WTC11 (cell line): ENCODE measurements at places on chromosomes 3 and 15.

- DNase-seq: no peak
These were observed 292.1 kb downstream of the LPP start for GRCh38 chr3:188446014-188446413.

DNA sequence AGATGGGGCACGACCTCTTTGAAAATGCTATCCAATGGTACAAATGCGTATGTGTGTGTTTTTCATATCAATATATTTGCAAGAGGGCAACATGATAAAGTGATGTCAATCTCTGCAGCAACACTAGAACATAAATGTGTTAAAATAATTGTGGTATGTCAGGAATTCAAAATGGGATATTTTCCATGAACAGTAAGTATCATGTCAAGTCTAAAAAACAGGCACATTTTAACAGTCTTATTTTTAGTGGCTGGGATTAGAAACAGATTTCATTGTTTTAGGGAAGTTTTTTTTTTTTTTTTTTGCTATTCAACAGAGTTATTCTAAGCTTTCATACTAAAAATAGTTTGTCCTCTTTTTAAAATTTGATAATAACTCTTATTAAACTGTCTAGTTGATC lies 209.8 kb downstream of the GAP43 start:
- no peak for DNase-seq

DNA sequence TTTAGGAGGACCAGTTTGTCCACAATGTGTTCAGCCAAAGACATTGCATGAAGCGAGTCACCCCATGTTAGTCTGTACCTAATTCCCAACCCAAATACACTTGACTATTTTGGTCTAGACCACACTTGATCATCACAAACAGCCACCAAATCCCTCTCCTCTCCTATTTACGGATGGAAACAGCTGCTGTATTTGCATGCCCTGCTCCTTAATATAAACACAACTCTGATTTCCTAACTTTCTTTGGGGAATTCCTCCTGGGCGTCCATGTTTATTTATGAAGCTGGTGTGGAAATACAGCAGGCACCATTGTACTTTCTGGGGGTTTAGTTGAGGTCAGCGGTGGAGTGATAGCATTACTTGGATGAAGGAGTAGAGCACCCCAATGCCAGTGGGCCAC lies 235.2 kb downstream of the TLE3 start:
- DNase-seq: no peak

DNA sequence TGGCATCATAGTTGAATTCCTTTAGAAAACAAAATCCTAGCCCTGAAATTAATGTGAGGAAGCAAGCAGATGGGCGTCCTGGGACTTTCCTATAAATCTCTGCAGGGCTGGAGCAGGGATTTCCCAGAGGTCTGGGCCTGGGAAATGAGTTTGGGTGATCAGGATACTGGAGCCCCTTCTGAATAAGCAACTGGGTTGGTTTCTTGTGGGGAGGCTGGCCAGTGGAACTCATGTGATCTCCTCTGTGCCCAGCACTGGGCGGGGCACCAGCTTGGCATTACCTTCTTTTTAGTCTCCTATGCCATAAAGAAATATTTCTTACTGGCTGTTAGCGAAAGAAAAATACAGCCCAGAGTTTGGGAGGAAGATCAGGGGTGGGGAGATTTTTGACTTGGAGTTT lies 1.7 kb downstream of the THSD4 start:
- no peak for DNase-seq

GRCh38 chr15:60571008-60571420 lies 92.1 kb upstream of the ICE2 start:
- DNase-seq: no peak

GRCh38 chr3:101519685-101520365 lies 6.8 kb upstream of the SENP7 start:
- DNase-seq: no peak

GRCh38 chr3:59412516-59412915 lies 362.7 kb upstream of the CFAP20DC start:
- DNase-seq: no peak

- no peak for DNase-seq
These were observed 49.1 kb downstream of the HCN4 start for GRCh38 chr15:73319460-73320245.

DNA sequence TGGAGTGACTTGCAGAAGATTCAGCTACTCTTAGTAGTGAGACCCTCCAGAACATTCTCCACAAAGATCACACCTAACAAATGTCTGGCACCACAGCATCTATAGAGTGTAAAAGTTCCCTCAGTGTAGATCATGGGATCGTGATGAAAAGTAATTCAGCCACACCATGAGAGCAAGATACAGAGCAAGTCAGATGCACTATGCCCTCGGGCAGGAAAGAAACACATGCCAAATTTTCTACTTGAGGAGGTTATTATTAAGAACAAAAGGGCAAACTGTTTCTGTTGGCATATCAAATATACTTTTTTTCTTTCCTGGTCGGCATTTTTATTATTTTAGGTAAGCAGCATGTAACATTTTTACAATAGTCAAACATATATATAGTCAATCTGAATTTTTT lies 44.8 kb upstream of the SNTN start:
- DNase-seq: no peak

- DNase-seq: no peak
These were observed 69.8 kb downstream of the DHX36 start for GRCh38 chr3:154254527-154254926.

- DNase-seq: peak; percentile 12
These were observed 133.4 kb upstream of the SMAD3 start for GRCh38 chr15:66931768-66932633.

DNA sequence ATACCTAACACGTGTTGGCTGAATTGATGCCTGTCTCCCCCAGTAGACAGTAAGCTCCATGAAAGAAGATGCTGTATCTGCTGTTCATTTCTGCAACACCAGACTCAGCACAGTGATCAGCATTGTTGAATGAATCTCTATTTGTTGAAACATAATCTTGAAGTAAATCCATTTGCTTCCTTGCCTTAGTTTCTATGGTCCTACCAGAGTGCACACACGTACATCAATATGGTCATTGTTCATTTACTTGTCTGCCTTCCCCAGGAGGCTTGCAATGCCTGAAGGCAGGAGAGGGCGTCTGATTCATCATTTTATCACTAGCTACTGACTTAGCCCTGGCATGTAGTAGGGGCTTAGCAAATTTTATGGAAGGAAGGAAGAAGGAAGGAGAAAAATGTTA lies 19.2 kb downstream of the RBP2 start:
- no peak for DNase-seq
